Stimulated activated CD8-positive, alpha-beta memory T cell treated with anti-CD3 and anti-CD28 coated beads, Interleukin-4, amount 100 ng/mL, for 4 hours (primary cell): ENCODE measurements at places on chromosomes 11 and 22.

- DNase-seq = no peak
These were observed 67.6 kb downstream of the CDKN1C start for GRCh38 chr11:2818021-2818420.

- no peak for DNase-seq
These were observed 499 bp downstream of the DLAT start for GRCh38 chr11:112025707-112026106.

- DNase-seq = no peak
These were observed 15.8 kb upstream of the SLC36A4 start for GRCh38 chr11:93213622-93214021.

DNA sequence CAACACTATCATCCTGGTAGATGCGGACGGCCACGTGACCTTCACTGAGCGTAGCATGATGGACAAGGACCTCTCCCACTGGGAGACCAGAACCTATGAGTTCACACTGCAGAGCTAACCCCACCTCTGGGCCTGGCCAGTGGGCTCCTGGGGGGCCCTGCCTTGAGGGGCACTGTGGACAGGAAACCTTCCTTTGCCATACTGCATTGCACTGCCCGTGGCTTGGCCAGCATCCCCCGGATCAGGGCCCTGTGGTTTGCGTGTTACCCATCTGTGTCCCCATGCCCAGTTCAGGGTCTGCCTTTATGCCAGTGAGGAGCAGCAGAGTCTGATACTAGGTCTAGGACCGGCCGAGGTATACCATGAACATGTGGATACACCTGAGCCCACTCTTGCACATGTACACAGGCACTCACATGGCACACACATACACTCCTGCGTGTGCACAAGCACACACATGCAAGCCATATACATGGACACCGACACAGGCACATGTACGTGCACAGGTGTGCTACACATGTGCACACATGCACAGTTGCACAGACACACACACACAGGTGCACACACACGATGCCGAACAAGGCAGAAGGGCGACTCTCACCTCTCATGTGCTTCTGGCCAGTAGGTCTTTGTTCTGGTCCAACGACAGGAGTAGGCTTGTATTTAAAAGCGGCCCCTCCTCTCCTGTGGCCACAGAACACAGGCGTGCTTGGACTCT, 15.3 kb upstream of the DGCR8 start:
- no peak for DNase-seq

- peak; percentile 84 for DNase-seq
These were observed 812 bp downstream of the FADD start for GRCh38 chr11:70203751-70204465.

GRCh38 chr22:24398409-24398808, 29.0 kb upstream of the ADORA2A start:
- DNase-seq = no peak

DNA sequence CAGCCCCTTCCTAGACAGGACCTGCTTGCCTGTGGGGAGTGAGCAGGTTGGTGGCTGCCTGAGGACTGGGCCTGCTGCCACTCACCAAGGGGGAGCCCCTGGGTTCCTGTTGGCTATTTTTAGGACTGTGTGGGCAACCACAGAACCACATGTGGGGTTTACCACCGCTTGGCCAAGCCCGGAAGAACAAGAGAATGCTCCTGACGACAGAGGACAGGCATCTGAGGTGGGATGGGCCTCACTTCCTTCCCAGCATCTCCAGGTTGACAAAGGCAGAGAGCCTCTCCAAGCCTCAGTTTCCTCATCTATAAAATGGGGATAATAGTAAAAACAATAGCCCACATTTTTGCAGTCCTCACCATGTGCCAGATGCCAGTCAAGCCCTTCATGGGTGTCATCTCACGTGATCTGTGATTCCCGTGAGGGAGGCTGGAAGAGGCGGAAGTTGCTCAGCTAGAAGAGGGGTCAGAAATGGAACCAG, 43.6 kb downstream of the LRRC32 start:
- peak; percentile 24 for DNase-seq

DNA sequence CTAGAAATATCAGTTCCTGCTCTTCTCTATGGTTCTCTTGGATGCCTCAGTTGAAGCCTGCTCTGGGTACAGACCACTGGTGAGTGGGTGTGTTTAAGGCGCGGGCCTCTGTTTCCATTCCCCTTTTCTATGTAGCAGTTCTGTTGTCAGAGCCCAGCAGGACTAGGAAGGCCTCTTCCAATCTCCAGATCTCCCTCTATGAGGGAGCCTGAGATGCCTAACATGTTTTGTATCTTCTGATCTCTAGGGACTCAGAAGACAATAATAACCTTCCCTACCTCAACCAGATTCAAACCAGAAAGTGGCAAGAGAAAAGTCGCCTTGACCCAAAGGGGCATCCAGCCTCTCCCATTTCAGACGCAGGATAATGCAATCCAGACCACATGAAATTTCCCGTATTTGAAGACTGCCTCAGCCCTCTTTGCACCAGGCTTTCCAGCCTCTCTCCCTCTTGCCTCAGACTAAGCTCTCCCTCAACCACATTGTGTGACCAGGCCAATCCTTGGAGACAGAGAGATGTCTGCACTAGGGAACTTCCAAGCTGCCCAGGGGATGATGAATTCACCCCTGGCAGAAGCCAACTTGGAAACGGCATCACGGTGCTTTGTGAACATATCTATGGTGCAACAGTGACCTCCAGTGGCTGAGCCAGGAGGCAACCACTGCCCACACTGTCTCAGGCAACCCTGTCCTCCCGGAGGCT, 150.1 kb upstream of the UBASH3B start:
- DNase-seq = no peak

DNA sequence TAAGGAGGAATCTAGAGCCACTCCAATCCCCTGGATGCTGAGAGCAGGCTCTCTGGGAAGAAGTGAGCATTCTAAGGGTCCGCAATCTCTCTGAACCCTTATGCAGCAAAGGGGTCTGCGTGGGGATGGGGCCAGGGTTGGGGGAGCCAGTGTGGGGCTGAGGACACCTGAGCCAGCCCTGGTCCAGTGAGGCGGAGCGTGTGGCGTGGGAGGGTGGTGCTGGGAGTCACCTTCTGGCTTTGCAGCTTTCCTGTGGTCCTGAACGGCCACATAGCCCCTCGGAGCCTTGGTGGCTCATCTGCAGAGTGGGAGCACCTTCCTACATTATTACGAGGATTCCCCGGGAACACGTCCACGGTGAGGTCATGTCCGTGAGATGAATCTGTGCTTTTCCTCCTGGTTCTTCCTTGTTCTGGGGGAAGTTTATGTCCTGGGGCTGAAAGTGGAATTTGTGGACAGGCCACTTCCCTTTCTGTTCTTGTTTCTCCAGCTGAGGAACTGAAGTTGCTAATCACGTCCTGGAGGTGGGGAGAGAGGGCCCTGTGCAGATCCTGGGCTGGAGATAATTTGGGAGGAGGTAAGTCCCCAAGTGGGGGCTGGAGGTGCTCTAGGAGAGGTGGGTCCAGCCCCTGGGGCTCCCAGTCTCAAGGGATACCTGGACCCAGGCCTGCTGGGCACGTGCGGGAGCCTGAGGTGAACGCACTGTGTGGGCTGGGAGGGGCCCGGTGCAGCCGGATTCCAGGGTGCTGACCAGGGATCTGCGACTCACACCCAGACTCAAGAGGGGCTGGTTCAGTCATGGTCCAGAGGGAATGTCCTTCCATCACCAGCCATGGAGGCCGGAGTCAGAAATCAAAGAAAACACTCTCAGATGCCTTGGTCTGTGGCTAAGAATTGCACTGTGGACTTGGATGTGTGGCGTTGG, 6.1 kb downstream of the MRGPRE start:
- no peak for DNase-seq

GRCh38 chr11:45622861-45623260, 42.6 kb downstream of the CHST1 start:
- no peak for DNase-seq

DNA sequence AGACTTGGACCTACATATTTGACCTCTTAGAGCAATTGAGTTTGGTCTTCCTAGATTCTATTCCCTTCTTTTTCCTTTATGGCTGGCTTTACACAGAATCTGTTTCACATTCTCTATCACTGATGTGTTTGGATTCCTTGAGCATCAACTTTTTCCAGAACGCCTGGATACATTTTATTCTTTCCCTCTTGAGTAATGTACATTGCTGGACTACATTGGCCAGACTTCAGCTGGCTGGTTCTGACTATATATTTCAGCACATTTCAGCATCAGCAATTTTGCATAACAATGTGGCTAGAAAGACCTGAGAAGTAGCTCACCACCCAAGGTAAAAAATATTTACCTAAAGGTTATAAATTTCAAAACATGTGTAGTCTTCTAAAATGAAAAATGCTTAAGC, 2198.2 kb upstream of the RAG2 start:
- DNase-seq = no peak

GRCh38 chr11:12114193-12115033, 4.0 kb downstream of the MICAL2 start:
- no peak for DNase-seq

GRCh38 chr11:20962581-20962980, 293.2 kb downstream of the NELL1 start:
- DNase-seq = no peak

- DNase-seq = no peak
These were observed 286.6 kb downstream of the BRD1 start for GRCh38 chr22:49540913-49541692.

GRCh38 chr22:49718396-49718795, 109.3 kb downstream of the BRD1 start:
- no peak for DNase-seq

GRCh38 chr11:62921573-62922188, 518 bp upstream of the CHRM1 start:
- DNase-seq = no peak

GRCh38 chr11:96062134-96062533, 138.2 kb upstream of the MTMR2 start:
- DNase-seq = no peak

DNA sequence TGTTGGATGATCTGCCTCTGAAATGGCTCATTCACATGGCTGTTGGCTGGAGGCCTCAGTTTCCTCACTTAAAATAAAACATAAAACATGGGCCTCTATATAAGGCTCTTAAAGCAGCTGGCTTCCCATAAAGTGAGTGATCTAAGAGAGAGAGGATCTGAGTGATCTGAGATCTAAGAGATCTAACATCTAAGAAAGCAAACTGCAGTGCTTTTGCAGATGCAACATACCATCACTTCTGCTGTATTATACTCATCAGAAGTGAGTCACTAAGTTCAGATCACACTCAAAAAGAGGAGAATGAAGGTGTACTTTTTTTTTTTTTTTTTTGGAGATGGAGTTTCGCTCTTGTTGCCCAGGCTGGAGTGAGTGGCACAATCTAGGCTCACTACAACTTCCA, 18.1 kb upstream of the HSPA8 start:
- DNase-seq = no peak

- DNase-seq = no peak
These were observed 18.6 kb upstream of the WNT7B start for GRCh38 chr22:45995405-45996101.

DNA sequence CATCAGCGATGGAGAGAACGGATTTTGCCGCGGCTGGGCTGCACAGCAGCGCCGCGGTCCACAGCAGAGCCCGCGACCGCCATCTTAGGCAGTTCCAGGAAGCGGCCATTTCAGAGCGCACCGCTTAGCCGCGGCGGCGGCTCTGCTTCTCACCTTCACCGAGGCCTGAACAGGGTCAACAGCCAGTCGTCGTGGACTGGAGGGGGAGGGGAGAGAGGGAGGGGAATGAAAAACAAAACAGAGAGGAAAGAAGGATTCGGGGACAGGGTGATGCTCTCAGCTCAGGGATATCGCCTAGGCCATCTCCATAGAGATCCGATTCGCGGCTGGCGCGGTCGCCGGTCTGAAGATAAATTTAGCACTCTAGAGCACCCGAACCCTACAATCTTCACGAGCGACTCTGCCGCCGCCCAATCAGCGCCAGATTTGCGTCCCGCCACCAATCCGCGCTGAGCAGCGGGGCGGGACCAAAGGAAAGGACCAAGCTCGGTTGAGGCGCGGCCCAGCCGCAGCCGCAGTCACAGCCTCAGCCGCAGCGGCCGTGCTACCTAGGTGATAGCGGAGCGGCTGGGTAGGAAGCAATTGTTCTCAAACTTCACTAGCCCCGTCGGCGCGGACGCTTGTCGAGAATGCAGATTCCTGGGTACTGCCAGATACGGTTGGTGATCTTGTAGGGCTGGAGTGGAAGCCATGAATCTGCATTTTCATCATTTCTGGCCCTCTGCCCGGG, at the start of gene ZBED5:
ZBED5 (minus strand) TSS at position 345 of the 730 bp plus-strand sequence. CDS start 3,108 bp downstream, outside the sequence.
- peak; percentile 90 for DNase-seq

DNA sequence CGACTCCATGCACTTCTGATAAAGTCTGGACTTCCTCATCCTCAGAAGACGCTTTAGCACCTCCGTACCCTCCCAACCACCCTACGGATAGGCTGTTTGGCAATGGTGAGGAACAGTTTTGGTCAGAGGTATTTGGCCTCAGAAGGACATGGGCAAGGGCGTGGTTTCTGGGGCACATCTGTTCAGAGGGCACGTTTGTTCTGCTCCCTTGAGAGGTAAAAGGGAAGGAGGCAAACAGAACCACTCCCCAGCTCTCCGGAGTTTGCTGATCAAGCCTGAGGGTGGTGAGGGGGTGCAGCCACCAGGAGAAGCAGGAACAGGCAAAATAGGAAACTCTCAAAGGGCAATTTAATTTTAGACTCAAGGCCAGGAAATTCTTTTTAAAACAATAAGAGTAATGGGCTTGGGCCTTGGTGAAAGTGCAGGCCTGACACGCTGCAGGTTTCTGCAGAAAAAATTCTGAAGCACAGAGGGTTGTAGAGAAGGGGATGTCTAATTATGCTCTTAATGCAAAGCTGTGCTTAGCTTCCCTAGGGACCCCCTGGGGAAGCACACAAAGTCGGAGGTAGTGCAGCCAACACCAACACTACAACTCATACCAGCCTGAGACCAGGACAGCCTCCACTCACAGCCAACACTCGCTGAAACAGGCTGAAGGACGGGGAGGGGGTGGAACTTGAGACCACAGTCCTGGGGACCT, 23.3 kb downstream of the ETS1 start:
- DNase-seq = no peak

GRCh38 chr11:35886759-35887158, 57.1 kb upstream of the LDLRAD3 start:
- DNase-seq = no peak

- DNase-seq = no peak
These were observed 24.1 kb upstream of the GAL start for GRCh38 chr11:68660066-68660810.

GRCh38 chr11:17267576-17267975, 9.0 kb upstream of the NUCB2 start:
- no peak for DNase-seq

DNA sequence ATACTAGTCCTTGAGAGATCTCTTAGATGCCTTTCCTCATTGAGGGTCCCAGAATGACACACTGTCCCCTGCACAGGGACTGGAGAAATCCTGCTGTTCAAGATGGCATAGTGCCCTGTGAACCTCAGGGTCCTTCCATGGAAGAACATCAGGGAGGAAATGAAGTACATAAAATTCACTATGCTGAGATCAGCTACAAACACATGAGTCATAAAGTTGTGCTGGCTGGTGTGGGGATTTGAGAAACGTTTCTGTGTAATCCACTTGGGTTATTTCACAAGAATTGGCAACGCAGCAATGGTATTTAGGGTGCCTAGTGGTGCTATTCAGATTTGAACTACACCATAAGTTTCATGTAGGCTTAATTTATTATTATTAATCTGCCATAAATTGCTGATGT, 174.4 kb downstream of the MAML2 start:
- DNase-seq = no peak

GRCh38 chr11:69044111-69045013, 4.4 kb upstream of the TPCN2 start:
- DNase-seq = no peak
